Naive B cell (primary cell): ENCODE measurements at places on chromosomes 3 and 15. TPM values are rescaled to one million over a fixed set of nuclear protein-coding genes. Genes with fewer than 3 reads are reported as not detected.

DNA sequence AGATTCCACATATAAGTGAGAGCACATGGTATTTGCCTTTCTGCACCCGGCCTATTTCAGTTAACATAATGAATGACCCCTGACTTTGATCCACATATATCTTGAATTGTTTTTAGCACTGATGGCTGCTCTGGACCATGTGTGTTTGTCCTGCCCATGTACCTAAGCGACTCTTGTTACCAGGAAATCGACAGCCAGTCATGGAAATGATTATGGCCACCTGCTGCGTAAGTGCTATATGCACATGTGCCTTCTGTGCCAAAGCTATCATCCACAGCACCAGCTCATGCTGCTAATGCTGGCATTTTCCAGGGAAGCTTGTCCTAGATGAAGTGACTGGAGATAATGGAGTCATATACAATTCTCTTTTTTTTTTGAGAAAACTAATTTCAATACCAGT lies 103.7 kb downstream of the PEX5L start:
- no peak overlapping the region for H3K27ac ChIP-seq
- no peak overlapping the region for H3K4me3 ChIP-seq
- H3K27me3 ChIP-seq, result peaks cover 15% of the 10 kb centered on the region
- no peaks in the 10 kb centered on the region for H3K4me1 ChIP-seq
- DNase-seq, result no peak

DNA sequence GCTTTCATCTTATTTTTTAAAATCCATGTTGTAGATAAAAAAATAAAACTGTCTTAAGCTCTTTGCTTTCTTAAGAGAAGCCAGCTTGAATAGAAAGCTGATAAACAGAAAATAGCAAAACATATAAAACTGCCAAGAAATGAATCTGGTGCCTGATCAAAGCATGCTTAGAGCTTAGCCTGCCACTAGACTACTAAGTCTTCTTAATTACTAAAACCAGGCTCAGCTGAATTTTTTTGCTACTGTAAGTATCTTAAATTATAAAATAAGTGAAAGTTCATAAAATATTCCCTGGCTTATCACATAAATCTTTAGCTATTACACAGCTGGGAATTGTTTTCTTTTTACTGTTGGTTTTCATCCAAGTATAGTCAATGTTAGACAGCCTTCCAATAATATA lies 803.9 kb downstream of the DIPK2A start:
- H3K36me3 ChIP-seq, result no peaks in the 10 kb centered on the region
- no peak for DNase-seq
- H3K4me1 ChIP-seq, result no peaks in the 10 kb centered on the region
- no peak overlapping the region for H3K27ac ChIP-seq
- no peak overlapping the region for H3K4me3 ChIP-seq

- no peaks in the 10 kb centered on the region for H3K27me3 ChIP-seq
- no peak overlapping the region for H3K27ac ChIP-seq
- no peak overlapping the region for H3K4me3 ChIP-seq
- H3K4me1 ChIP-seq, result no peaks in the 10 kb centered on the region
- DNase-seq, result no peak
- H3K36me3 ChIP-seq, result no peaks in the 10 kb centered on the region
Observed at GRCh38 chr3:159080821-159081220, 279.0 kb downstream of the MFSD1 start.

DNA sequence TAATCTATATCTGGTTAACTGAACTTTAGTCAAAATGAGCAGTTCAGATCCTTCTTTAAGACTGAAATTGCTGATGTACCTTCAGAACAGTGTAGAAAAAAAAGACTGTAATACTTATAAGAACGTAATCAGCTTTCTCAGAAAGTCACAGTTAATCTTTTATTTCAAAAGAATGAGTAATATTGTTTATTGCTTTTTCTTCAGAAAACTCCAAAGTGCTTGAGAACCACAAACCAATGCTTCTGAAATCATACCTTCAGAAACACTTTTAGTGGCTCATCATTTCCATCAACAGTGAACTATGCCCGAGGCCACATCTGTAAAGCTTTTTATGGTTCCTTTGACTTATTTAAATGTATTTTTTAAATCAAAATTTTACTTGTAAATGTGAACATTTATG lies 33.3 kb upstream of the CLASP2 start:
- no peak overlapping the region for H3K27ac ChIP-seq
- no peaks in the 10 kb centered on the region for H3K27me3 ChIP-seq
- no peak for DNase-seq
- peaks cover 14% of the 10 kb centered on the region for H3K36me3 ChIP-seq

DNA sequence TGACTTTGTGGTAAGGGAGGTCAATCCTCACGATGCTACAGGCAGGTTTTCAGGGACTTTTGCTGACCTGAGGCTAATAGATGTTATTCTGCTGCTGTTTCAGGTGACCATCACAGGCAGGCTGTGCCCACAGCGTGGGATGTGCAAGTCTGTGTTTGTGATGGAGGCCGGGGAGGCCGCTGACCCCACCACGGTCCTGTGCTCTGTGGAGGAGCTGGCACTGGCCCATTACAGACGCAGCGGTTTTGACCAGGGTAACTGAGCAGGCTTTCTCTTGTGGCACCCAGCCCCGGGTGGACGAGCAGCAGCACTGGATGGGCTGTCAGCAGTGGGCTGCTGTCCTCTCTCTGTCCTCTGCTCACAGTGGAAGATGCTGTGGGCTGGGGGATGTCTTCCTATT lies 22.0 kb downstream of the FAN1 start:
- no peak overlapping the region for H3K4me3 ChIP-seq
- no peaks in the 10 kb centered on the region for H3K4me1 ChIP-seq
- peaks cover 33% of the 10 kb centered on the region for H3K36me3 ChIP-seq
- H3K27me3 ChIP-seq, result no peaks in the 10 kb centered on the region
- no peak for DNase-seq

GRCh38 chr15:75227663-75228280 lies 26.1 kb downstream of the C15orf39 start:
- DNase-seq, result no peak
- peaks cover 55% of the 10 kb centered on the region for H3K27me3 ChIP-seq
- H3K4me1 ChIP-seq, result peaks cover 15% of the 10 kb centered on the region
- H3K27ac ChIP-seq, result no peak overlapping the region
- H3K36me3 ChIP-seq, result no peaks in the 10 kb centered on the region

- no peaks in the 10 kb centered on the region for H3K4me1 ChIP-seq
- no peak overlapping the region for H3K4me3 ChIP-seq
- peaks cover 27% of the 10 kb centered on the region for H3K36me3 ChIP-seq
- H3K27ac ChIP-seq, result peak overlapping the region; percentile 36
Observed at GRCh38 chr15:50493625-50494024, 52.8 kb downstream of the USP50 start.

- DNase-seq, result no peak
- no peak overlapping the region for H3K4me3 ChIP-seq
- no peaks in the 10 kb centered on the region for H3K27me3 ChIP-seq
- no peaks in the 10 kb centered on the region for H3K36me3 ChIP-seq
- H3K4me1 ChIP-seq, result peaks cover 15% of the 10 kb centered on the region
Observed at GRCh38 chr15:90671216-90671615, 45.9 kb upstream of the BLM start.

- no peak for DNase-seq
- H3K4me1 ChIP-seq, result no peaks in the 10 kb centered on the region
- H3K4me3 ChIP-seq, result no peak overlapping the region
- H3K27me3 ChIP-seq, result no peaks in the 10 kb centered on the region
- no peaks in the 10 kb centered on the region for H3K36me3 ChIP-seq
Observed at GRCh38 chr3:71680603-71681002, 44.6 kb downstream of the EIF4E3 start.

DNA sequence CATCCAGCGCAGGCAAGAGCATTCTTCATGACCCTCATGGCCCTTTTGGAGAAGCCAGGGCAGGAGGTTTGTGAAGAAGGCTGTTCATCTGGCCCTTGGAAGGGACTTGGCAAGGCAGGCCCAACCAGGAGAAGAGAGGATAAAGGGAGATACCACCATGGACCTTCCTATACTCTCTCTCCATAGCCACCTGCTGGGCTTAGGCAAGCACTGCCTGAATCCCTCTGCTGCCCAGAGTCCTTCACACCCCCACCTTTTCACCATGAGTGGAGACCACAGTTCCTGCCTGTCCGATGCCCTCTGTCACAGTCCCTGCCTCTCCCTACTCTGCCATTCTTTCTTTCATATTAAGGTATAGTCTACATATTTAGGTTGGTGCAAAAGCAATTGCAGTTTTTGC lies 10.6 kb upstream of the SFMBT1 start:
- H3K27me3 ChIP-seq, result no peaks in the 10 kb centered on the region
- H3K36me3 ChIP-seq, result no peaks in the 10 kb centered on the region
- no peak for DNase-seq
- no peak overlapping the region for H3K4me3 ChIP-seq
- no peaks in the 10 kb centered on the region for H3K4me1 ChIP-seq

DNA sequence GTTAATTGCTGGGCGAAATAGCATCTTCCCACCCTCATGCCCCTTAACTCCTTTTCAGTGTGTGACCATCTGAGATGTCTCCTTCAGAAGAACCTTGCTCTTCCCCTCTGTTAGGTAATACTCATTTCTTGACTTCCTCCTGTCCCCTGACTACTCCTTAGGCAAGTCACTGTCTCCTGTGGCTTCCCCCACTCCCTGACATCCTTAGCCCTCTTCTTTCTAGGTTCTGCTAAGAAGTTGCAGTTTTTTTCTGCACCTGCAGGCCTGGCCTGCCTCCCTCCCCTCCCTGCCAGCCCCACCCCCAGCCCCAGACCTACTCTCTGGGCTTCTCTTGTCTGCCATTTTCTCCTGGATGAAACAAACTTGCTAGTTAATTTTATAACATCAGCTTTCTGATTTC lies 15.2 kb upstream of the EID1 start:
- no peak overlapping the region for H3K27ac ChIP-seq
- H3K4me3 ChIP-seq, result no peak overlapping the region
- no peak for DNase-seq
- H3K4me1 ChIP-seq, result no peaks in the 10 kb centered on the region

DNA sequence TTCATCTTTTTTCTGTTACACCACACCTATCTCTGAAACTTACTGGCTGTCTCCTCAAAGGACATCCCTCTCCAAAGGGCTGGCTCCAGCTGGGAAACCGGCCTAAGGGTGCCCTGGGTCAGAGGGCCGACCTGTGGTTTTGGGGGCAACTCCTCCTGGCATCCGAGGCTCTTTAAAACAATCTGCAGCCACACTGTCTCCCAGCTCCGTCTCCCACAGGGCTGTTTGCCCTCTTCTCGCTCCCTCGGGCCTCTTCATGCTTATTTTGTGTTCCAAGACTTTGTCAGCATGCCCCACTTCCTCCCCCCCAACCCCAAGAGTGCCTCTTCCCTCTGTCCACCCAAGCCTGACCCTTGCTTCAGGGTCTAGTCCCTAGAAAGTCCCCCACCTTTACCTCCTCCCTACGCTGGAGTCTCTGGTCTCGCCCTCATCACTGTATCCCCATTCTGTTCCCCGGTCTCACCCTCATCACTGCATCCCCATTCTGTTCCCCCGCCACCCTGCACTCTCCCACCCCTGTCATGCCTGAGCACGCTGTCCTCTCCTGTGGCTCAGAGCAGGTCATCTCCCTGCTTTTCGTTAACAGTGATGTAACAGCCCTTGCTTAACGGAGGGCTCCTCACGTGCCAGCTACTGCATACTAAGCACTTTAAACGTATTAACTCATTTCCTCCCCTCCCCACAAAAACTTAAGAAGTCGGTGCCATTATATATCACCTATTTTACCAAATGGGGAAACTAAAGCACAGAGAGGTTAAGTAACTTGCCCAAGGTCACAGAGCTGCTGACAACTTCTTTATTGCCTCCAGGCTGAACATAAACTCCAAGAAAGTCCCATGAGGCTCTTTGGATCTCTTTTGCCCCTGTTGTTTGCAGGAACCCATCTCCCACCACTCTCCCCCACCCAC lies 1.1 kb upstream of the CSK start:
- peaks cover 14% of the 10 kb centered on the region for H3K36me3 ChIP-seq
- peaks cover 83% of the 10 kb centered on the region for H3K4me1 ChIP-seq
- H3K27me3 ChIP-seq, result no peaks in the 10 kb centered on the region

DNA sequence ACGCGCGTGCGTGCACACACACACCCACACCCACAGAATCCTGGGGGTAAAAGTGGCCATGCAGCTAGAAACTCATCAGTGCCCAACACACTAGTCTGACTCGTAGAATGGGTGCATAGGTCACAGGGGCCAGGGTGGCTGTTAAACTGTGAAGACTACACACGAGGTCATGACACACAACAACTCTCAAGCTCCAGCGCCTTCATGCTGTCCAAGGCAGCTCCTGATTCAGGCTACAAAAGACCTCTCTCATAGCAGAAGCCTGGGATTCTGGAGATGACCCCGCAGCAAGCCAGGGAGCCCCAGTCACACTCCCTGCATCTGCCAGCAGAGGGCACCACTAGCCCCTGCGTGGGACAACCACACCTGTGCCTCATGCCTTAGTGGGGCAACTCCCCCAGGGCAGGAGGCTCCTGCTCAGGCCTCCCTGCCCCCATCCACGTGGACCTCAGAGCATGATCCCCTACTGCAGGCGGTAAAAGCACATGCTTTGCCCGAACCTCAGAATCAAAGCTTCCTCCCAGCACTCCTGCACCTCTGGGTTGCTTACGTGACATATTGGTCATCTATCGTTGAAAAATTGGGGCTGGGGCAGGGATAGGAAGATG lies 93.1 kb downstream of the LRIG1 start:
- peaks cover 7% of the 10 kb centered on the region for H3K36me3 ChIP-seq
- peak; percentile 57 for DNase-seq

- H3K4me3 ChIP-seq, result no peak overlapping the region
- H3K36me3 ChIP-seq, result peaks cover 35% of the 10 kb centered on the region
- no peak overlapping the region for H3K27ac ChIP-seq
- no peaks in the 10 kb centered on the region for H3K27me3 ChIP-seq
Observed at GRCh38 chr3:185024406-185024805, 128.5 kb downstream of the C3orf70 start.

DNA sequence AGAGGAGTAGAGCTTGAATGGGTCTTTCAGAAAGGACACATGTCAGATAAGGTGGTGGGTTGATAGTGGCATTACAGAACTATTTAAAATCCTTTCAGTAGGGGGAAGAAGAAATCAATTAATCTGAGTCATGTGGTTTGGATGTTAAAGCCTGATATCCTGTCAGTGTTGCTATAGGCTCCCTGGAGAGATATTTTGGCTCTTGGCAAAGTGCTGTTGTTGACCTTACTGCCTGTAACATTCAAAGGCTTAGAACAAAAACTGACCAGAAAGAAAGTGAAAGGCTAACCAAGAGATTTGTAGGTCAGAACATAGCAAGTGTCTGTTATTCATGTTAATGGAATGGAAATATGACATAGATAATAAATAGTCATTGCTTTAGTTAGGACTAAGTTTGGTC lies 552.9 kb downstream of the DIPK2A start:
- no peak overlapping the region for H3K27ac ChIP-seq
- DNase-seq, result no peak
- no peaks in the 10 kb centered on the region for H3K27me3 ChIP-seq

GRCh38 chr3:187896646-187897045 lies 151.4 kb upstream of the BCL6 start:
- H3K4me3 ChIP-seq, result no peak overlapping the region
- no peaks in the 10 kb centered on the region for H3K27me3 ChIP-seq
- H3K27ac ChIP-seq, result no peak overlapping the region
- no peaks in the 10 kb centered on the region for H3K36me3 ChIP-seq
- DNase-seq, result no peak
- no peaks in the 10 kb centered on the region for H3K4me1 ChIP-seq

FOXB1 gene
- not detected for polyA plus RNA-seq

MORC1 gene
- polyA plus RNA-seq, result not detected

STIMATE gene
- polyA plus RNA-seq, result 6.7 TPM

USP8 gene
- polyA plus RNA-seq, result 78.9 TPM

CCRL2 gene
- 1.2 TPM for polyA plus RNA-seq

GOLGA6L7 gene
- polyA plus RNA-seq, result not detected

SH2D7 gene
- not detected for polyA plus RNA-seq

LDHAL6B gene
- 0.33 TPM for polyA plus RNA-seq

SACM1L gene
- polyA plus RNA-seq, result 7.3 TPM

RAB43 gene
- 5.0 TPM for polyA plus RNA-seq

ARHGAP31 gene
- 1.5 TPM for polyA plus RNA-seq

SPATA16 gene
- not detected for polyA plus RNA-seq

CAND2 gene
- polyA plus RNA-seq, result 0.49 TPM
